ENCODE measurements at places on chromosomes 7 and 10.

- DNase-seq: peak; percentile 98
These were observed at the start of gene LMTK2 for GRCh38 chr7:98106647-98107312. Gene LMTK2 (plus strand): TSS chr7:98106862. CDS start chr7:98107178, 316 bp downstream.

DNA sequence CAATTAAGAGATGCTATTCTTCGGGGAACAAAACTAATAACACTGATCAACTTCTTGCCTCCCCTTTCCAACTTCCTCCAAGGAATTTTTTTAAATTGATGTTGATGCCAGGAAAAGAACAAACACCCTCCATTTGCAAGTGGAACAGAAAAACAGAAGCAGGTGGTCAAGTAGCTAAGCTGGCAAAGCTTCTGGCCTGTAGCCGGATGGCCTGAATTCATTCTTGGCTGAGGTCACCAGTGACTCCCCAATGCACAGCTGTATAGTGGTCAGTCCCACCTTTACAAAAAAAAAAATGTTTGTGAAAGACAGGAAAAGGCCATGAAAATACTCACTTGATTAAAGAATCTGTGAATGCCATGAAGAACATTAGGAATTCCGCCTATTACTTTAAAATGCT, 39.1 kb downstream of the DOCK4 start:
- no peak for DNase-seq

- DNase-seq: no peak
These were observed 48.8 kb downstream of the ADCYAP1R1 start for GRCh38 chr7:31100871-31101270.

- no peak for DNase-seq
These were observed 700.1 kb upstream of the ANKRD30A start for GRCh38 chr10:36425131-36425797.

- no peak for DNase-seq
These were observed 400.6 kb upstream of the VSTM2A start for GRCh38 chr7:54141576-54141975.

- no peak for DNase-seq
These were observed 33.9 kb downstream of the PPIF start for GRCh38 chr10:79380946-79381721.

DNA sequence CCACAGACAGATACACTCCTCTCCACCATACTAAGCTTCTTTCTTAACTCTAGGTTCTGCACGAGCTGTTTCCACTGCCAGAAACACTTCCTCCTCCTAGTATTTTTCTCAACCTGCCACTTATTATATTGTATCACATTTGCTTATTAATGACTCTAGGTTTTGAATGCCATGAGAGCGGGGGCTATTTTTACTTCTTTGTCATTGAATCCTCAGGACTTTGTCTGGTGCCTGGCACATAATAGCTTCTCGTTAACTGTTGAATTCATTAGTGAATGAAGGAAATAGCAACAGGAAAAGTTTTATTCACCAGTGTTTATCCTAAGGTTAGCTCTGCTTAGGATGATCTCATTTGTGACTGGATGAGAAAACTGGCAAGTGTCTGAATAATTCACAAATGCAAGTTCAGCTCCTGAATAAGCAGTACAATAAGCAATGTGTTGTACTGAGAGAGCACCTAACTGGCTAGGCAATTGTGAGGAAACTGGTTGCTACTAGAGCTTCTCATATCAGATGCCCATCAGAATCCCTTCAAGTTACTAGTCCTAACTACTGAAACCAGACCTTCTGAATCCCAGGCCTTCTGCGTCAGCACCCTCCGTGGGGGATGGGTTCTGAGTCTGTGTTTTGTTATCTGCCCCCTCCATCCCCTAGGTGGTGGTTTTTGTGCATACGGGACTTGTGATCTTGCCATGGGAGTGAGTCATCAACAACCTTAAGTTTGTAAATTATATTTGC, 92.7 kb downstream of the LSMEM1 start:
- no peak for DNase-seq

DNA sequence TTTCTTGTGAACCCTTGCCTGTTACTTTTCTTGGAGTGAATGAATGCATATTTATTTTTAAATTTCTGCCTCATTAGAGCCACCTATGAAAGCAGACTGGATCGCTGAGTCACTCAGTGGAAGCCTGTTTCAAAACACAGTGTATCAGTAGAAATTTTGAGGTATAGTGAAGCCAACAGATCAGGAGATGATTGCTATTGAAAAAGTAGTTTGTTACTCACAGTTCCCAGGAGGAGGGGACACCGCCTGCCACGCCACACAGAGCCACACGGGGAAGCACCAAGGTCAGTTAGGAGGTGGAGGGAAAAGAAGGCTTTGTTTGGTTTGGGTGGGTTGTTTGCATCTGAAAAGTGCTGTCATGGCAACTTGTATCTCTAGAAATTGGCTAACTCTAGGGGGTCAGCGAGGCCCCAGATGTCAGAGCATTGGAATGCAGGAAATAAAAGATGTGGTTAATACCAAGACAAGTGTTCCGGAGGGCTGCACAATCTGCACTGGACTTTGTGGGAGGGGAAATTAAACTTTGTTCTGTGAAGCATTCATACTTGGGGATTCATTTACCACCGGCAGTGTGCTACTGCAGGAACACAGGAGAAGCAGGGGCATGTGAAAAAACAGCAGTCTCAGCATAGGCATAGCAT, 106.4 kb upstream of the SDK1 start:
- DNase-seq: peak; percentile 5

DNA sequence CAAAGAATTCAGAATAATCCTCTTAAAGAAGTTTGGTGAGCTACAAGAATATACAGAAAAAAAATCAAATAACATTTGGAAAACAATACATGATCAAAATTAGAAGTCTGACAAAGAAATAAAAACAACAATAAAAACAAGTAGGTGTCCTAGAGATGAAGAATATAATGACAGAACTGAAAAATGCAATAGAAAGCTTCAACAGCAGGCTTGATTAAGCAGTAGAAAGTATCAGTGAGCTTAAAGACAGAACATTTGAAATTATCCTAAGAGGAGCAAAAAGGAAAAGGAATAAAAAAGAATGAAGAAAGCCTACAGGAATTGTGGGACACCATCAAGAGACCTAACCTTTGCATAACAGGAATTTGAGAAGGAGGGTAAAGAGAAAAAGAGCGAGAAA, 238.8 kb downstream of the ZEB1 start:
- no peak for DNase-seq

DNA sequence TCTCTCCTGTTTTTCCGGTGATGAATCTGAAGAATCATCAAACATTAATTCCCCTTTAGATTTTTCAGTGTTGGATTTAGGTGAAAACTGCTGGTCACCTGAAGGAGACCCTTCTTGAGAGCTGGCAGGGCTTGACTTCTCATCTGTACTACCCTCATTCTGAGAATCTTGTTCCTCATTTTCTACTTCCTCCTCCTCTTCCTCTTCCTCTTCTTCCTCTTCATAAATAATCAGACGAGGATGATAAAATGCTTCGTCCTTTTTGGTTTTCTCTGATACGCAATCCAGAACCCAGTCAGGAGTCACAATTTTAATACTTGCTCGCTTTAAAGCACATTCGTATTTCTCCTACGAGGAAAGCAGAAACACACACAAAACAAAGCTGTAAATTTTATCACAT, 26.9 kb downstream of the PAXIP1 start:
- no peak for DNase-seq

DNA sequence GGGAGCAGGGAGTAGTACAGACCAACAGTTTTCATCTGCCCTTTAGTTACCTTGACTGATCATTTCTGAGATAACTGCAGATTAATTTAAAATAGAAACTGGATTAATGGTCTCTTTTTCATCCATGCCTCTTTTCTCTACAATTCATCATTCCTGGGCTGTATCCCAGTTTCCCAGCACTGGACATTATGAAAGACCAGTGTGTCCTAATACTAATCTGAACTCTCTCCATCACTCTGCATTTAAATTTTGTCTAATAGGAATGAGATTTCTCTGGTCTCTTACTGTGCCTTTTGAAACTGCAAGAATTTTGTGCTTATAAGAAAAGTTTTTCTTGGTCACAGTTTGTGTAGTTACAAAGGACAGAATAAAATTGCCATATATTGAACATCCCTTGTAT, 12.7 kb downstream of the PLEKHA8 start:
- DNase-seq: no peak

DNA sequence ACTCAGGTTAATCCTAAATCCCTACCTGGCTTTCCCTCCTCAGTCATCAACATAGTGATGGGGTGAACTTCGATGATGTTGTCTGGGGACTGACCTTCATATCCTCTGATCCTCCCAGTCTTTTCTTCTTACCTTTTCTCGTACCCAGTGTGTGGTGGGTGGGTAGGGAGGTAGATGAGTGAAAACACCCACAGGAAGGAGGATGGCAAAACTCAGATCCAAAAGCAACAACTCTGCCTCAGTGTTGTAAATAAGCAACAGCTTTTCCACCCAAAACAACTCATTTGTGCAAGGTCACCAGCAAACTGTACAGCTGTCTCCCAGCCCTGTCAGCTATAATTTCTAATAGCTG, 38.6 kb downstream of the VOPP1 start:
- DNase-seq: no peak

- DNase-seq: no peak
These were observed 66.4 kb downstream of the AKR1D1 start for GRCh38 chr7:138142583-138143201.

DNA sequence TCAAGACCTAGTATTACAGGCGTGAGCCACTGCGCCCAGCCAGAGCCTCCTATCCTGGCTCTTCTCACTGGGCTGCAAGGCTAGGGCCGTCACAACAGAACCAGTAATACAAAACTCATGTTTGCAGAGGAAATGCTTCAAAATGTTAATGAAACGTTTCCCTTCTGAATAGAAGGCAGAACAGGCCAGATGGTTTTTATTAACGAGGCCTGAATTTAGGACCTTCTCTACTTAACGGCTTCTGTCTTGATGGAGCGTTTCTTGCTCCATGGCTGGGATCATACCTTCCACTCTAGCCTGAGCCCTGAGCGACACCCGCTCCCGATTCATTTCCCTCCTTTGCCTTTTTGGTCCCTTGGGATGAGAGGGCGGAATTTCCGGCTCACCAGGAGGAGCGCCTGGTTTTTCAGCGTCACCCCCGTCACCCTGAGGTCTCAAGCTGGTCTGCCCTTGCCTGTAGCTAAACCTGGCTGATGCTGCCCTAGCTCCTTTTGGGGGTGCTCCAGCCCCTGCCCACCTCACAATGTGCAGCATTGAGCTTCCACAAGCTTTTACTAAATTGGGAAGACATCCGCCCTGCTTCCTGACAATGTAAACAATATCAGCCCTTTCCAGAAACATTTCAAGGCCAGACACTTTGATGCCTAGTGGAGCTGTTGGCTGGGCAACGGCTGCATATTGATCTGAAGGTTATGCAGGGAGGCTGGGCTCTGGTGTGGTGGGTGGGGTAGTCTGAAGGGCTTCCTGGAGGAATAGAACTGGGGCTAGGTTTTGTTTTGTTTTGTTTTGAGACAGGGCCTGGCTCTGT, 5.2 kb downstream of the CLIP2 start:
- no peak for DNase-seq

DNA sequence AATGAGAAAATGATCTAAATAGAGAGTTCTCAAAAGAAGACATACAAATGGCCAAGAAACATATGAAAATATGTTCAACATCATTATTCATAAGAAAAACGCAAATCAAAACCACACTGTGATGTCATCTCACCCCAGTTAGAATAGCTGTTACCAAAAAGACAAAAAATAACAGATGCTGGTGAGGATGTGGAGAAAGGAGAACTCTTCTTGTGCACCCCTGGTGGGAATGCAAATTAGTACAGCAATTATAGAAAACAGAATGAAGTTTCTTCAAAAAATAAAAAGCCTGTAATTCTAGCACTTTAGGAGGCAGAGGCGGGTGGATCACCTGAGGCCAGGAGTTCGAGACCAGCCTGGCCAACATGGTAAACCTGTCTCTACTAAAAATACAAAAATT, 199.3 kb downstream of the PARD3 start:
- DNase-seq: no peak

GRCh38 chr7:46126675-46127300, 205.7 kb upstream of the IGFBP3 start:
- DNase-seq: no peak

DNA sequence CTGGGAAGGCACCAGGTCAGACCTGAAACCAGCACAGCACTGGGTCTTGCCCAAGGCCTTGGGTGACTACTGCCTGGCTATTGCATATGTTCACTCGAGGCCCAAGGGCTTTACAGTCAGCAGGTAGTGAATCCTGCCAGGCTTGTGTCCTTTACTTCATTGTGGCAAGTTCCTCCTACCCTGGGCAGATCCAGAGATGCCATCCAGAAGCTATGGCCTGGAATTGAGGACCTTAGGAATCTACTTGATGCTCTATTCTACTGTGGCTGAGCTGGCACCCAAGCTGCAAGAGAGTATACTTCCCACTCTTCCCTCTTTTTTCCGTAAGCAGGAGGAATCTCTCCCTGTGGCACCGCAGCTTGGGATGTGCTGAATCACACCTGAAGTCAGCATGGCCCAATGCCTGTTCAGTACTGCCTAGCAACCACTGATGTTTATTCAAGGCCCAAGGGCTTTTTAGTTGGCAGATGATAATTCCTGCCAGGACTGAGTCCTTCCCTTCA, 246.7 kb upstream of the CTBP2 start:
- no peak for DNase-seq

- no peak for DNase-seq
These were observed 362.8 kb downstream of the HGF start for GRCh38 chr7:81407094-81407493.

DNA sequence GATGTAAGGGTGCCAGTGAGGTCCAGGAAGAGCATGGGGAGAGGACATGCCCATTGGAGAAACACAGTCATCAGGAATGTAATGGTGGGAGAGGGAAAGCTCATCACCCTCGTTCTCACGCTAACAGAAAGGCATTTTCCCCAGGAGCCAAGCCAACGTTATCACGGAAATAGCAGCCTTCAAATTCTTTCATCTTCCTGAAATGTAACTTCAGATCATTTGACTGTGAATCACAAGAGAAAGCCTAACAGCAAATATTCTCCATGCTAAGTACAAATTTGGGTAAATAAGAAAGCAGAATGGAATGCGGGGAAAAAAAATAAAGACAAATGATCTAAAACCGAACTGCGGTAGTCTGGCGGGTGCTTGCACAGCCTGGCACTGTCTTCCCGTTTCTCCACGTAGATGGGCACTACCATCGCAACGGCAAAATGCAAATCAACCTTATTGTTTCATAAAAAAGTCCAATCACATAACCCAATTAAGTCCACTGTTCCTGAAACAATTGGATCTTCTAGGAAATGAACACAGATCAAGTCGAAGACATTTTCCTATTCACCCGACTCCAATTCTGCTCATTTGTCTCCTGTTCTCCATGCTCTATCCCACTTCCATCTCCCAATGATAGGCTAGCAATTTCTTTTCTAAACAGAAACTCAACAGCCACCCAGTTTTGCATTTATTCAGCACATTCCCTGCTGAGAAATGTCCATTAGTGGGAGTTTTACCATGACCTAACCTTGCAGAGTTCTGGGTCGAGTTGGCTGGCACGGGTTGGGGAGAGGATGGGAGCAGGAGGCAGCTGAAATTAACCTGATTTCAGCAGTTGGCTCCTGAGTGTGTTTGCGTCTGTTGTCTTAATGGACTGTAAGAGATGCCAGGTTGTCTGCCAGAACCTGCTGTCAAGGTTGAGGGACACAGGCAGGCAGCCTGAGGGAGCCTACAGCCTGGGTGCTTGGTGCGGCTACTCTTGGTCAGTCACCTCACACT, 74.6 kb upstream of the FRMD4A start:
- DNase-seq: no peak

GRCh38 chr10:35386594-35387174, 50.4 kb downstream of the CCNY start:
- peak; percentile 78 for DNase-seq

All from spinal cord (tissue), 10 donors.